ENCODE measurements at places on chromosomes 4 and X. TPM values are rescaled to one million over a fixed set of nuclear protein-coding genes. Genes with fewer than 3 reads are reported as not detected.

- H3K4me3 ChIP-seq: no peak overlapping the region
- H3K4me1 ChIP-seq: peaks cover 10% of the 10 kb centered on the region
- no peaks in the 10 kb centered on the region for H3K27me3 ChIP-seq
- no peak overlapping the region for H3K27ac ChIP-seq
These were observed 15.5 kb upstream of the HPGDS start for GRCh38 chr4:94358101-94358500.

DNA sequence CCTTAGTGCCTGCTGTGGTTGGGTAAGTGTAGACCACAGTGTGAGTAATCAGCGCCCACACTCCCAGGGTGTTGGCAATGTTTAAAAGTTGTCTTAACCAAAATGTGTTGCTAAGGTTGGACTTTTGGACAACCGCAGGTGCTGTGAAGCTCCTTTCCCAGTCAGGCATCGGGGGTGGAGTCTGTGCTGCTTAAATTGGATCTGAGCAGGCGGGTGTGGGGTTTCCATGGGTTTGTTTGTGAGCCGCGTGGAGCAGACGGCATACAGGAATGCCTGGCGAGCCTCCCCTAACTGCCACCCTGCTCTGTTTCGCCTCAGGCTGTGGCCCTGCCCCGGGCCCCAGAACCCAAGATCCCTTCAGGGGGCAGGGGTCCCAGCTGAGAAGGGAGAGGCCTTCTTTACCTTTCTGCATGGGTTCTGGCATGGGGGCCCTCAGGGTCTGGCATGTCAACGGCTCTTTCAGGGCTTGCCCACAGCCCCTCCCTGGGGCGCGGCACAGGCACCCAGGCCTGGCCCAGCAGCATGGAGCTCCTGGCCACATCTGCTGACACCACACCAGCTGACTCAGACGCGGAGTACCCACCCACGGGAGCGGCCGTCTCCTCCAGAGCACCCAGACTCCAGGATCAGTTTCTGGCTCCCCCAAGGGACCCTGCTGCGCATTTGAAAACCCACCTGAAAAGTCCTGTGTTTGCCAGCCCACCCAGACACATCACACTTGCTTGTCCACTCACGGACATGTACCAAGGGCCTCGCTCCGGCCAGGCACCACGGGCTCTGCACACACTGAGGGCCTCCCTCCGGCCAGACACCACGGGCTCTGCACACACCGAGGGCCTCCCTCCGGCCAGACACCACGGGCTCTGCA, 5.1 kb upstream of the SPON2 start:
- H3K4me1 ChIP-seq: peaks cover 12% of the 10 kb centered on the region
- H3K27me3 ChIP-seq: no peaks in the 10 kb centered on the region

MAP3K15 gene
- total RNA-seq: not detected

PARM1 gene
- 1.0 TPM for total RNA-seq

SMR3B gene
- not detected for total RNA-seq

DNA sequence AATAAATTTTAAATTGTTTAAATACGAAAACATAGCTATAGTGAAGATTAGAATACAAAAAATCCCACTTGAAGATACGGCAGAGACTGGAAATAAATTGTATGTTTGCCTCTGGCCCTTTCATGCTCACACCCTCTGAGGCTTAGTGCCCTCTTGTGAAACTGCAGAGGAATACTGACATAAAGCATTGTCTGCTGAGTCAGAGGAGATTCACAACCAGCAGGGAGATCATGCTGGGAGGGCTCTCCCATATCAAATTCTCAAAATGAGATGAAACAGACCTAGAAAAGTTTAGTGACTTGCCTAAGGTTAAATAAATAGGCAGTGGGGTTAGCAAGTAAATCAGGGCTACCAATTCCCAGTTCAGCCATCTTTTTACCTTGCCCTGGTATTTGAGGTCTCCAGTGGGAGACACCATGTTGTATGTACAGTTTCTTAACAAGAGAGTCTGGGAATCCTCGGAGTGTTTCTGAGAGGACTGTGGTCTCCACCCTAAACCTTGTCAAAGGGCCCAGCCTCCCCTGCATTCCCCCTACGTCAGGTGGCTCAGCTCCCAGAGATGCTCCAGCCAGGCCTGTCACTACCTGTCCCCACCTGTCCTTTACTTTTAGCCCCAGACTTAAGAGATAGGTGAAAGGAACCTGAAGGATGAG, 581.4 kb upstream of the DIPK2B start:
- H3K4me3 ChIP-seq: no peak overlapping the region
- H3K27ac ChIP-seq: peak overlapping the region; percentile 29
- no peaks in the 10 kb centered on the region for H3K27me3 ChIP-seq
- H3K36me3 ChIP-seq: peaks cover 1% of the 10 kb centered on the region
- DNase-seq: no peak
